ENCODE measurements at places on chromosomes 3 and 15.

DNA sequence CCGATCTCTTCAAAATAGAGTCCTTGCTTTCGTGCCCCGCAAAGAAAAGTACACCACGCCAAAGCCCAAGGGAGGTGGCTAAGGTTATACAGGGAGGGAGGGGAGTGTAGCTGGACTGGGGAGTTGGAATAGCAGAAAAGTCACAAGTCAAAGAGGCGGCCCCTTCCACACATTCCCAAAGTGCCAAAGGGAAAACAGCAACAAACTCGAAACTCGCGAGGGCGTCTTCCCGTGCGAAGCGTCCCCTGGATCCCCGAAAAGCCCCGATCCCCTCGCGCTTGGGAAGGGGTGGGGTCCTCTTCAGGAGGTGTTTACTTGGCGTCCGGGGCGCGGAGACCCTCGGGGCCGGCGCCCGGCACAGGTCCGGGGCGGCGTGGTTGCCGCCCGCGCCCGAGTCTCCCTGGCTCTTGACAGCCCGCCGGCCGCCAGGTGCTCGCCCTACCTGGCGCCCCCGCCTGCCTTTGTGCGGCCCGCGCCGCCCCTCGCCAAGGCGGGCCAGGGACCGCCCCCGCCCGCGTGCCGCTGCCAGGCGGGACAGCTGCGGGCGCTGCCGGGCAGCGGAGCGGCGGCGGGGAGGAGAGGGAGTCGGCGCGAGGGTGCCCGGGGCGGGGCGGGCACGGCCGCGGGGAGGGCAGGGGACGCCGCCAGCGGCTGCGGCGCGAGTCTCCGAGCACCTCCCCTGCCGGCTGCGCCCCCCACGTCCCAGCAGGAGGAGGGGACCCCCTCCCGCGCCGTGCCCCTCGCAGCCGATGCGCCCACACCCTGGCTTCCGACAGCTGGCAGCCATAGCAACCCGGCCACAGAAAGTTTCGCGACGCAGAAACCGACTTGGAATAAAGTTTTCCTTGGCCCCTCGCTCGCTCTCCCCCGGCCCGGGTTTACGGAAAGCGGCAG is 966 bp downstream of the MYO1E start:
- DNase-seq, result no peak

DNA sequence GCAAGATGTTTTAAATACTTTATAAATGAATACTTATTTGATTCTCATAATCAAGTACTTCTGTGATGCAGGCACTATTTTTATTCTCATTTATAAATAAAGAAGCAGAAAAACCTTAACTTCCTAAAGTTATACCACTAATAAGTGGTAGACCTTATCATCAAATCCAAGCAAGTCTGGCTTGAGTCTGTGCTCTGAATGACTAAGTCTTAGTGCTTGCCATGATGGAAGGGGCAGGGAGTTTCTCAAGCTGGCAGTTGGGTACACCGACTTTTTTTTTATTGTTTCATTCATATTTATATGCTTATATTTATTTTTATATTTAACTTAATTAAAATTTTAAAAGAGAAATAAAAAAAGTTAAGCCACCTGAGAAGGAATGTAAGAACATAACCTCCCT is 23.6 kb downstream of the SLMAP start:
- no peak for DNase-seq

GRCh38 chr15:27330326-27330725 is 359.3 kb downstream of the GABRG3 start:
- no peak for DNase-seq

GRCh38 chr3:120506828-120507774 is 56.3 kb upstream of the FSTL1 start:
- DNase-seq, result no peak

DNA sequence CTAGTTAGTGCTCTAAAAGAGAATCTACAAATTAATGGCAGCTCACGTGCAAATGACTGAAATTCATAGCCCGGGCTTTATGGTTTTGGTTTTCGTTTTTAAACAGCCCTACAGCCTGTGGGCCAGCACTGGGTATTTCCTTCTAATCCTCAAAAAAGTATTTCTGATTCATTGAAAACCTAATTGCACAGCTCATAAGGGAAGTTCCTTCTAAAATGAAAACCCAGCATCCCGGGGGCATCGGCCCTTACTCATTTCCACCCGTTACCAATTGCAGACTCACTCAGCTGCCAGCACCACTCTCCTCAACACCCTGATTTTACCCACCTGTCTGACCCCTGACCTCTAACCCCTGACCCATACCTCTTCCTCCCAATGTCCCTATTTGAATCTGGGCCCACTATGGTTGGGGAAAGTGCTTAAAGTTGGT is 59.5 kb upstream of the ZNF148 start:
- no peak for DNase-seq
